Activated CD4-positive, alpha-beta T cell treated with anti-CD3 and anti-CD28 coated beads for 24 hours (primary cell): ENCODE measurements at places on chromosomes 11 and 22.

DNA sequence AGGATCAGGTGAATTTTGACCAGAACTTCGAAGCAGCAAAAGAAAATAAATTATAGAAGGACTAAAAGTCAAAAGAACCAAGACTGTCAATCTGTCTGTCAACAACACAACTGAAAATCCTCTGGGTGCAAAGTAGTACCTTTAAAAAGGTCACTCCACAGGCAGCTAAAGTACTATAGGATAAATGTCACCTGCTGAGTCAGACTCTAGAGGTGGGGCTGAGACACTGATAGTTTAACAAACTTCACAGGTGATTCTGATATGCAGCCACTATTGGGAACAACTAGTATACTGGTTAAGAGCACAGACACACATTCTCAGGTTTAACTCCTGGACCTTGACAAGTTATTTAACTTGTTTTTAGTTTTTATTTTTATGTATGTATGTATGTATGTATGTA lies 107.3 kb downstream of the FCHSD2 start:
- no peak for DNase-seq

DNA sequence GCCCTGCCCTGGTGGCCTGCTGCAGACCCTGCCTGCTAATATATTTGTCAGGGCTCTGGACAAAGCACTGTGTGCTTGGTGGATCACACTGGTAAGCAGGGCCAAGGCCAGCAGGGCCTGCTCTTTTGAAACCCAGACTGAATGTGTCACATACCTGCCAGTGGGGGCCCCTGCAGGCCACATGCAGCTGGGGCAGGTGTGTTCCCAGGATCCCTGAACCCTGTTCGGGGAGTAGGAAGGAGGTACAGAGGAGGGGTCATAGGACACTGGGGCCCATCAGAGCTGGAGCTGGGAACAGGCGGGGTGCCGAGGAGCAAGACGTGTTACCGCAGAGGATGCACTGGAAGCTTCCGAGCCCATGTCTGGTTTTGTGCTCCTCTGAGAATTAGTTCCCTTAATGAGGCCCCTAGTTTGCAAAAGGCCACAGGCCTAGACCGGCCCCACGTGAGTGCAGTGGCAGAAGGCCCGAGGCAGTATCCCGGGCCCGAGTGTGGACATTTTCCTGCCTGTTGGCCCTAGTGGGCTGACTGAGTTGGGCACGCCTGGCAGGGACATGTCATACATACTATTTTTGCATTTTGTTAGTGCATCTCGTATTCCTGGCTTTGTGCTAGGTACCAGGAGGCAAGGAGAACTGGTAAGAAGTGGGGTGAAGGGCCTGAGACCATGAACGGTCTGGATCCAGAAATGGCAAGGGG lies 11.2 kb upstream of the ACR start:
- no peak for DNase-seq

DNA sequence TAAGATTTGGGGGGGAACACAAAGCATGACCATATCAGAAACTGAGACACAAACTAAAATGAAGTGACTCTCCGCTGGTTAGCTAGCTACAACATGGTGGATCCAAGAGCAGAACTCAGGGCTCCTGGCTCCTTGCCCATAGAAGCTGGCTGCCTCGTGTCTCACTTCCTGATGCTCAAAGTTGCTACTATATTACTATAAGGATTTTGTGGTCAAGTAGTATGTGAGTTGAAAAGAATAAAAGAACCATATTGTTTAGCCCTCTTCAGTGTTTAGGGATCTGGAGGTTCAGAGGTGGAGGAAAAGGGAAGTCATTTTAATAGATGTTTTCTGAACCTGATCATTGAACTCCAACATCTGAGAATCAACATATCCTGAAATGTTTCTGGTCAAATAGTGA lies 16.9 kb upstream of the SIK2 start:
- no peak for DNase-seq

GRCh38 chr22:39306456-39307361 lies 12.7 kb downstream of the RPL3 start:
- no peak for DNase-seq

DNA sequence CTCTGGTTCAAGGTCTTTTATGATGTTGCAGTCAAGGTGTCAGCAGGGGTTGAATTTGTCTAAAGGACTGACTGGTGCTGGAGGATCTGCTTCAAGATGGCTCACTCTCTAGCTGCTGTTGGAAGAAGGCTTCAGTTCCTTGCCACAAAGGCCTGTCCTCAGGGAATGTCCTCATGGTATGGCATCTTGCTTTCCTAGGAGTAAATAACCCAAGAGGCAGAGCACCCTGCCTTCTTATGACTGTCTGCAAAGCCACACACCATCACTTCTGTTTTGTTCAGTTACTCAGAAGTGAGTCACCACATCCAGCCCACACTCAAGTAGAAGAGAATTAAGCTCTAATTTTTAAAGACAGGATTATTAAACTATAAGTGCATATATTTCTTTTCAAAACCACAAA lies 45.2 kb downstream of the PLAAT5 start:
- DNase-seq = no peak

DNA sequence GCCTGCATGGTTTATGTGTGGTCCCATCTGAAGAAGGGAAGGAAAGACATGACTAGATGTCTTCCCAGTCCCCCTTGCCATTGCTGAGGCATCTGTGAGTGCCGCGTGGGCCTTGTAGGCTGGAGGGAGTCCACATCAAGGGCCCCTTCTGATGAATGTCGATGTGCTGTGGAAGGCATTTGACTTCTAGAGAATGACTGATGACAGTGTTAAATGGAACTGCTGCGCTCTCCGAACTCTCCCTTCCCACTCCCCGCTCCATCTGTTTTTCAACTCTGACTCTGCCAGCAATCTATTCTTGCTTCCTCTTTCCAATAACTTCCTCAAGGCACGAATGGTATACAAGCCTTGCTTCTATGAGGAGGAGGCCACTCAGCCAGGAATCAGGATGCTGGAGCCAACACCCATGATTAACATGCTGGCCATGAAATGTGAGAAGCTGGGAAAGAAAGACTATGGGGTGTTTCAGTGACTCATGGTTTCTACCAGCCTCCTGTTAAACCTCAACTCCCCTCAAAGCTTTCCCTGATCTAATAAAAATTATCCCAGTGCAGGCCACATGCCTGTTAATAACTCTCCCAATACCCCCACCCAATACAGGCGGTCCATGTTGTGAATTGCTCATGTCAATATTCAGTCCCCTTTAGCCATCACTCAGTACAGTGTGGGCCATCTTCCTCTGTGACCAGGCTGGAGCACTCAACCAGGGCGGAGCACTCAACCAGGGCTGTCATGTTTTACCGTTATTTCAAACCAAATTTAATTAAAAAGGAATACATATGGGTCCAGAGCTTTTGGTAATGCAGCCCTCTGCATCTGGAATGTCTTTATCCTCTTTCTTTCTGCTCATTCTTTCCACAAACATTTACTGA lies 46.4 kb upstream of the TBCEL start:
- no peak for DNase-seq

DNA sequence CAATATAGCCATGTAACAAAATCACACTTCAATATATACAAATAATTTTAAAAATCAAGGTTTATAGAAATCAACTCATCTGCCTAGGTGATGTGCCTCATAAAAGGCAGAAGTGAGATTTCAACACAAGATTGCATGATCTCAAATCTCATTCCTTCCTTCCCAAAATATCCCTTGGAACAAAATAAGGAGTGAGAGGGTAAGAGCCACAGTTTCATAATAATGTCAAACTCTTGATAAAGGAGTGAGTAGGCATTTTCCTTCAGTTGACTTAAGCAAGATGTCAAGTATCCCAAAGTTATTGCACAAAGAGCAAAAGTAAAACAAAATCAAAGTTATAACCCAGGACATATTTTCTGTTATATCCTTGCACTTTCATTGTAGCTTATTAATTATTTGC lies 81.3 kb downstream of the C22orf31 start:
- no peak for DNase-seq

GRCh38 chr11:93199616-93200015 lies 1.8 kb upstream of the SLC36A4 start:
- DNase-seq = no peak

- DNase-seq = no peak
These were observed 112.8 kb downstream of the ABTB2 start for GRCh38 chr11:34245041-34245440.

GRCh38 chr11:1270476-1270875 lies 39.0 kb downstream of the TOLLIP start:
- DNase-seq = no peak

GRCh38 chr11:30328681-30329080 lies 5.8 kb downstream of the ARL14EP start:
- no peak for DNase-seq

DNA sequence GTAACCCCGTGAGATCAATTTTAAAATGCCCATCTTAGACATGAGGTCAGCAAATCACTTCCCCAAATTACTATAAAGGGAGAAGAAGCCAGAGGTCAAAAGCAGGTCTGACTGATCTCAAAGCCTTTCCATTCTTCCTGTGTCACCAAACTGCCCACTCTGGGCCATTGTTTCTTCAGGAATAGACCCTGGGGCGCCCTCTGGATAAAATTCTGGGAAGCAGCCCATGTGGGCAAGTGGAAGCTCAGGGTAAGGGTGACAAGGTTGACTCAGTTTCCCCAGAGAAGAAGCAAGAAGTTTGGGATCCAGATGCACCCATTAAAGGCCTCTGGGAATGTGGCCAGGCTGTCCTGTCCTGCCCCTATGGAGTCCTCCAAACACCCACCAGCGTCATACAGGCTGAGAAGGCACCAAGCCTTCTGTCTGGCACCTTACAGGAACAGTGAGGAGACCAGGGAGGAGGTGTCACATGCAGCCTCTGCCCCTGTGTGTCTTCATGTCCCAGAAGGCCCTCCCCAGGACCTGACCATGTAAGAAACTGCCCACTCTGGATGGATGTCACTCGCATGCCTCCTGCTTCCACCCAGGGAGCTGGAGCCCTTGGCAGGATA lies 50.1 kb downstream of the CHST1 start:
- DNase-seq = no peak

DNA sequence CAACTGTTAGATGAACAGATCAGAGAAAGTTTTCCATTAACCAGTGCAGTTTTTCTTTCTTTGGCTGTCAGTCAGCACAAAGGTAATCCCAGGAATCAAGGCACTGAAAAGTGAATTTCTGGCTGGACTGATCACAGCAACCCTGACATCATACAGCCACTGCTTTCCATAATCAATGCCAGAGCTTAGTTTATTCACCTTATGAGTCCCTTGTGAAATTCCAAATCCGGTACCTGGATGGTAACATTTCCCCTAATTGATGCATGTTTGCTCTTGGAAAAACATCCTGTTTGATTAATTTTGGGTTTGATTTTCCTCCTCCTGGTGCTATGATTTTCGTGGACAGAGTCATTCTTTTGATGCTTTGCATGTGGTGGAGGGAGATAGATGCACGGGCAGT lies 319.8 kb downstream of the INSC start:
- DNase-seq = no peak

- no peak for DNase-seq
These were observed 136.2 kb downstream of the ELP4 start for GRCh38 chr11:31645747-31646146.

- no peak for DNase-seq
These were observed 27.8 kb downstream of the P4HA3 start for GRCh38 chr11:74283580-74284180.

DNA sequence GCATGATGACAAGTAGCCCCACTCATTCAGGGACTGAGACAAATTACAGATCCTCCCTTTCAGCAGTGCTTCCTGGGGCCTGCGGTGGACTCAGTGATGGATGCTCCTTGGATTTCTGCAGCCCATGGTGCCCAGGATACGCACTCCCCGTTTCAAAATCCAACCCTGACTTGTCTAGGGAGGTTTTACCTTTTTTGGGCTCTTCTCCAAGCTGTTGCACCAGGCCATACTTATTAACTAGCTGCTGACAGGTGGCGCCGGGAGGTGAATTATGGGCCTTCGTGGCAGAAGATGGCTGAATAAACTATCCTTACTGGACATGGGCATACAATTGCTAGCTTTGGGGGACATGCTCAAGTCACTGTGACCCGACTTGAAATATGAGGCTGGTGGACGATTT lies 324.3 kb upstream of the SYN3 start:
- no peak for DNase-seq

DNA sequence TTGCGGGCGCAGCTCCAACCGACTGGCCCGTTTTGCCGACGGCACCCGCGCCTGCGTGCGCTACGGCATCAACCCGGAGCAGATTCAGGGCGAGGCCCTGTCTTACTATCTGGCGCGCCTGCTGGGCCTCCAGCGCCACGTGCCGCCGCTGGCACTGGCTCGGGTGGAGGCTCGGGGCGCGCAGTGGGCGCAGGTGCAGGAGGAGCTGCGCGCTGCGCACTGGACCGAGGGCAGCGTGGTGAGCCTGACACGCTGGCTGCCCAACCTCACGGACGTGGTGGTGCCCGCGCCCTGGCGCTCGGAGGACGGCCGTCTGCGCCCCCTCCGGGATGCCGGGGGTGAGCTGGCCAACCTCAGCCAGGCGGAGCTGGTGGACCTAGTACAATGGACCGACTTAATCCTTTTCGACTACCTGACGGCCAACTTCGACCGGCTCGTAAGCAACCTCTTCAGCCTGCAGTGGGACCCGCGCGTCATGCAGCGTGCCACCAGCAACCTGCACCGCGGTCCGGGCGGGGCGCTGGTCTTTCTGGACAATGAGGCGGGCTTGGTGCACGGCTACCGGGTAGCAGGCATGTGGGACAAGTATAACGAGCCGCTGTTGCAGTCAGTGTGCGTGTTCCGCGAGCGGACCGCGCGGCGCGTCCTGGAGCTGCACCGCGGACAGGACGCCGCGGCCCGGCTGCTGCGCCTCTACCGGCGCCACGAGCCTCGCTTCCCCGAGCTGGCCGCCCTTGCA lies 1.0 kb downstream of the FJX1 start:
- DNase-seq = no peak

DNA sequence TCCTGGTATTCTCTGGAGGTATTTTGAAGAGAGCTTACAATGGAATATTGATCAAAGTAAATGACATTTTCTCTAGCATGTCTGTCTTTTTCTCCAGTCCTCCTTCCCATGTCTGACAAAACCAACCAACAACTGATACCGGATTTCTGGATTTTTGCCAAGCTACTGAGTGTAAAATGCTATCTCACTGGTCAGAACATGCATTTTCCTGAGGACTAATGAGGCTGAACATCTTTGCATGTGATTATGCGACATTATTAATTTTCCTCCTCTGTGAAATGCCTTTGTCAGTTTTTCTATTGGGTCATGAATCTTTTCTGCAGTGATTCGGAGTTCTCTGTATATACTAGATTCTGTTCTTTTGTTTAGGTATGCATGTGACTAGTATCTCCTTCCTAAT lies 51.4 kb downstream of the CDON start:
- no peak for DNase-seq

- no peak for DNase-seq
These were observed 22.5 kb downstream of the PARVG start for GRCh38 chr22:44203203-44203602.

GRCh38 chr22:26477341-26477731 lies 6.2 kb downstream of the HPS4 start:
- no peak for DNase-seq

GRCh38 chr22:19488884-19489843 lies 9.4 kb downstream of the CDC45 start:
- DNase-seq = no peak

DNA sequence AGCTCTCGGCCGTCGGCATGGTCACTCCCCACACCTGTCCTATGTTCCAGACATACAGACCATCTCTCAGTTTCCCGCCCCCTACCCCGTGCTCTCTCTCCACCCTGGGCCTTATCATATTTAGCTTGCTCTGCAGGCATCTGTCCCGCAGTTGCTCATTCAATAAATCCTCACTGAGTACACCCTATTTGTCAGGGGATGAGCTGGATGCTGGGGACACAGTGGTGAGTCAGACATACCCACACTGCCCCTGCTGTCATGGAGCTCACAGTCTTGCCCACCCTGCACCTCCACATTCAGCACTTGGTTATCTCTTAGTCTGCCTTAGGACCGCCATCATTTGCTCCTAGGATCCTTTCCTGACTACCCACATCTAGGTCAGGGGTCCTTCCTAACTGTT lies 313.8 kb downstream of the LARGE1 start:
- no peak for DNase-seq

- DNase-seq = no peak
These were observed 449.7 kb upstream of the DDI1 start for GRCh38 chr11:103586756-103587155.
